ENCODE measurements at places on chromosomes 16 and 17.

DNA sequence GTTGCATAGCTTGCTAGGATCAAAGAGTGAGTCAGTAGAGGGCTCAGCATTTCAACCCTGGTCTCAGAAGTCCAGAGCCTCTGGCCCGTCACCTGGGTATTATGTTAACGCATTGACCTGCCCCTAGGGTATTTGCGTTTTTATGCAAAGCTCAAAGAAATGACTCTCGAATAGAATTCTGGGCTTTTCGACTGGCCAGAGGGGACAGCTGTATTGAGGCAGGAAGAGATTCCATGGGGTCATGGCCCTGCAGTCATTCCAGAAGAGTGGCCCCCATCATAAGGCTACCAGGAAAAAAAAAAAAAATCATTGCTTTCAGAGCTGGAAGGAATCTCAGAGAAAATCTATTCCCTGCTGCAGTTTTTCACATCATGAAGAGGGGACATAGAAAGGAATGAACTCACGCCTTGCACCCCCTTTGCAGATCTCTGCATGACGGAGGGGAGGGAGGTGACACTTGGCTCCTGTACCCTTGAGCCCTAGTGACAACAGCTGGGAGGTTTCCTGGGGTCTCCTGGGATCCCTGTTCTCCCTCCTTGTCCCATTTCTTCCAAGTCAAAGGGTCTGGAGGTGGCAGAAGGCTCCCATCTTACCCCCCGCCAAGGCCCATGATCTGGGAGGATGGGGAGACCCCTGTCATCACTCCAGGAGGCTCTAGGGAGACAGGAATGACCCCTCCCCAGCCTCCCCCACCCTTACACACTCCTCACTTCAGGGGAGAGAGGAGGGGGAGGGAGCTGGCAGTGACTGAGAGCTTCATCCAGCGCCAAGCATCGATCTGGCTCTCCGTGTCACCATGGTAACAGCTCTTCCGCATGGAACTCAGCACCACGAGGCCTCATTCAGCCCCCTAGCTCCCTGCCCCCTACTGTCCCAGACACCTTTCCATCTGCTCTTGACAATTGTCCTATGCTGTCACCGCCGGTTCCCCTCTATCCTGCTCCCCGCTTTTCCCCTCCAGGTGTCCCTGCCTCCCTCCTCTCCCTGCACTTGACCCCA, 35.8 kb downstream of the GP2 start:
- DNase-seq: no peak

DNA sequence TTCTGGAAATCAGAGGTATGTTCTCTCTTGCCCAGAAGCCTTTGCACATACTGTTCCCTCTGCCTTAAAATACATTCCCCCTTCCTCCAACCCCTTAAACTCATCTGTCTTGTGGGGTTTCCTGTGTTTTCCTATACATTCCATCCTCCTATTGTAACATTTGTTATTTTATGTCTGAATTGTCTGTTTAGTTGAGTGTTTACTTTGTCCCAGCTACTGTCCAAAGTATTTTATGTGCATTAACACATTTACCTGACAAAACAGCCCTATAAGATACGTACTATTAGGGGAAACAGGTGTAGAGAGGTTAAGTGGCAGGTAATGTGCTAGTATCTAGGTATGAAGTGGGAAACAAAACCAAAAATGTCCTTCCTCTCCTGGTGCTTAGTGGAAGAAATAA, 42.1 kb downstream of the CHCT1 start:
- no peak for DNase-seq

- no peak for DNase-seq
Observed at GRCh38 chr17:18190628-18191235, 7.1 kb downstream of the ALKBH5 start.

- DNase-seq: no peak
Observed at GRCh38 chr17:58956997-58957724, 149.5 kb downstream of the TRIM37 start.

DNA sequence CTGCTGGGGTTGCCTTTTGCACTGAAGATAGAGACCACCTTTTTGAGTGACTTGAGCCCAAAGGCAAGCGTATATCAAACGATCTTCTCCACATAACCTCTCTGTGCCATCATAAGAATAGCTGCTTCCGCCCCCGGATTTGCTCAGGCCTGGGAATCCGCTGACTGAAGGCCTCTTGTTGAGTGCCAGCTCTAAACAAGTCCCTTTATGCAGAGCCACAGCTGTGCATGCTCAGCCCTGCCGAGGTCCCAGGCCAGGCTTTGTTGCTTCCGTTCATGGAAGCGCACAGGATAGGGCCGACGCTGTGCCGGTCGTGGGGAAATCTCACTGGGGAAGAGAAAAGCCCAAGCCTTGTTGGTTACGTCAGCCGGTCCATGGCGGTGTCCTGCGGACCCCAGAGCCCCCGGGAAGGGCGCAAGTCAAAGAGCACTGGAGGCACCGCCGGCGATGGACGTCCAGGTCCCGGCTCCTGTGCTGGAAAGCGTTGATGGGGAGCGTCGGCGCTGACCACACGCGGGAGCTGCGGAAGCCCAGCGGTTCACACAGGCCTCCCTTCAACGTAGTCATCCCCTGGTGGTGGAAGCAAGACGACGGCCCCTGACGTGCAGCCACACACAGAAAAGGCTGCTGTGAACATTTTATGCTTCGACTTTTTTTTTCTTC, 23.5 kb upstream of the RPL13 start:
- no peak for DNase-seq

DNA sequence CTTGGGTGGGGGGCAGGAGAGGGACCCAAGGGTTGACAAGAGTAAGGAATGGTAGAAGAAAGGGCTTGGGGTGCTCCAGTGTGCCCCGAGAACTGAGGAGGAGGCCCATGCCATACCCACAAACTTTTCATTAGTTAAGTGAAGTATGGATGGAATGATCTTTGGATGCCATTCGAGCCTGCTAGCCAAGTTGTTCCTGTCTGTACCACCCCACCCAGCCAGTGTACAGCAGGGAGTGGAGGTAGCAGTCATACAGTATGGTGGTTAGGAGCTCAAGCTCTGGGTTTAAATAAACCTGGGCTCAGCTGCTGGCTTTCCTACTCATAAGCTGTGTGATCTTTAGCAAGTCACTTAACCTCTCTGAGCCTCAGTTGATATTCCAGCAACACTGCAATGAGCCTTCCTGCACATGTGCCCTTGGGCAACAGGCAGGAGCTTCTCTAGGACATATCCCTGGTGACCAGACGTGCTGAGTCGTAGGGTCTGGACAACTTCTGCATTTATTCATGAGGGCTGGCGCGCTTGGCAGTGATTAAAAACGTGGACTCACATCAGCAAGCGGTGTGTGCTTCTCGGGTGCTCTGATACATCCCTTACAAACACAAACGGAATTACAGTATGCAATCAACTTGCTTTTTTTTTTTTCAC, 22.9 kb downstream of the ITPRIPL2 start:
- no peak for DNase-seq

GRCh38 chr16:1749152-1750117, 21.9 kb downstream of the NME3 start:
- DNase-seq: no peak

GRCh38 chr17:48012151-48012520, 25.5 kb downstream of the COPZ2 start:
- DNase-seq: peak; percentile 52

DNA sequence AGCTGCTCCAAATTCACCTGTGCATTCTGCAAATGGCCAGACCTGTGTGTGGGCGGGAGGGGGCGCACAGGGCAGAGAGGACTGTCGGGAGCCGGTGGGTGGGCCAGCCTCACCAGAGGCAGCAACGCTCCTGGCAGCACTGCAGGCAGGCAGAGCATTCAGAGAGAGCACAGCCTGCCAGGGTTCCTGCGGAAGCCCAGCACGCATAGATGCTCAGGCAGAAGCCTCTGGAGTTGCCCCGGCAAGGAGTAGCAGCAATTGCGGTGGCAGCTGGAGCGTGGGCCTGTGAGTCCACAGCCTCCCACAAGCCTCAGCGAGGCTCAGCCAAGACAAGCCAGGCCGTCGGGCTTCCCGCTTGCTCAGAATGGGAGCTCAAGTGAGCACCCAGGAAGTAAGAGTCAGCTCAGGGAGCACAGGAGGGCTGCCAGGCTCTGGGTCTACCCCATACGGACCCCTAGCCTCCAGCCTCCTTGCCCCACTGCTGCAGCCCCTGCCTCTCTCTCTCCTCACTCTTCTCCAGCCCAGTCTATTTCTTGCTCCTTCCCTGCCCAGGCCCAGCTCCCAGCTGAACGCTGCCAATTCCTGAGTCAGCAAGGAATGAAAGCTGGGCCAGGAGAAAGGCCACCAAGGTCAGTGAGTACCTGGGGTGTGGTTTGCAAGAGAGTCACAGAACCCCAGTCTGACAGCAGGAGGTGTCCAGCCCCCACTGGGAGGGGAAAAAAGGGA, 9.6 kb downstream of the EMC6 start:
- DNase-seq: no peak

- no peak for DNase-seq
Observed at GRCh38 chr16:30401768-30402425, 5.5 kb upstream of the ZNF771 start.

GRCh38 chr17:27743281-27743885, 56.9 kb downstream of the NOS2 start:
- DNase-seq: no peak

DNA sequence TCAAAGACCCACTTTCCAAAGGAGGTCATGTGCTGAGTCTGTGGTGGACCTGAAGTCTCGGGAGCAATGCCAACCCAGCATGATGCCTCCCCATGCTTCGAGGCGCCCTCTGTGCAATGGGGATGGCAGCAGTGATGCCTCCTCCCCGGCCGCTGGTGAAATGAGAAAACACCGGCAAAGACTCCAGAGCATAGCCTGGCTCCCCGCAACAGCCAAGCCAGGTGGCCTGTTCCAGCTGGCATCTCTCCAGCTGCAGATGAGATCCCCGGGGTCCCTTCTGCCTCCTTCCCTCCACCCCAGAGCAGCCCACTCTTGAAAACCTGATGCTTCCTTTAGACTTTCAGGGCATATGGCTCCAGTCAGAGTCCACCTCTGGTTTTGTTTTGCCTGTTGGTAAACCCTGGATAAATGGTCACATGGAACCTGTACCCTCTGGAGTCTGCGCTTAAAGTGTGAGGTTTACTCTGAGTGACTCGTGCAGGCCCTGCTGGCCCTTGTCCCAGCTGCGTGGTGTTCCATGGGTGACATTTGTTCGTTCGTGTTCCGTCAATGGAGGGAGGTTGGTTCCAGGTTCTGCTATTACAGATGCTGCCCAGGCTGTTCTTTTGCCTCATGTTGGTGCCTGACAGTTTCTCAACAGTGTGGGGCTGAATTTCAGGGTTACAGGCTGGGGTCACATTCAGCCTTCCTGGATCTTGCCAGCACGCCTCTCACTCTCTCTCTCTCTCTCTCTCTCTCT, 181.8 kb upstream of the CIBAR2 start:
- no peak for DNase-seq

- DNase-seq: no peak
Observed at GRCh38 chr17:28878981-28879380, 18.6 kb downstream of the FLOT2 start.
